Activated T-cell treated with anti-CD3 and anti-CD28 coated beads for 24 hours (primary cell): ENCODE measurements at places on chromosomes 5 and 9.

DNA sequence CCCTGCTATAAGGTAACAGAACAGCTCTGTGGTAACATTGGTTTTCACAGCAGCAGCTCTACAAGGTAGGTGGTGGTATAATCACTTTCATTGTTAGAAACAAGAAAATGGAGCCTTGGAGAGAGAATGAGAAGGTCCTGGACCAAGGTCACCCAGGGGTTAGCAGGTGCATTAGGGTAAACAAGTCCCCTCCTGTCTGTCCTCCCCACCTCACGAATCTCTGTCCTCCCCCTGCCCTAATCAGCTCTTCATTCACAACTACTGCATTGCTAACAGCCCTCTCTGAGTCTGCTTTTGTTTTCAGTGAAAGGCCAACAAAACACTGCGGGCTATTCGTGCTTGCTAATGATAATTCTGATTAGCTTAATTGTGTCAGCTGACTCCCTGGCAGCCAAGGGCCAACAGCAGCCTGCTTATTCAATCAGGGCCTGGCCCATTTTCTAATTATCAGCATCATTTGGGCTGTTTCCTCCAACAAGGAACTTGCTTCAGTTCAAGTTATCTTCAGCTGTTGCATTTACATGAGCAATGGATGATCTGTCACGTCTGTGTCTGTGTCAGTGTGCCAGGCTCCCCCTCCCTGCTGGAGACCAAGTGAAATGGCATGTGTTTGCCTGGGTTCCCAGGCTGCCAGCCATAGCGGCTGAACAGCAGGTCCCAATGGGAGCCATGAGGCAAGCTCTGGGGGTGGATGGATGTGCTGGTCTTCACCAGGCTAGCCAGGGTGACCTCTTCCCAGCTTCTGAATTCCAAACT lies 56.7 kb upstream of the EQTN start:
- DNase-seq: no peak

GRCh38 chr9:36258996-36259533 lies 817 bp upstream of the GNE start:
- DNase-seq: no peak

DNA sequence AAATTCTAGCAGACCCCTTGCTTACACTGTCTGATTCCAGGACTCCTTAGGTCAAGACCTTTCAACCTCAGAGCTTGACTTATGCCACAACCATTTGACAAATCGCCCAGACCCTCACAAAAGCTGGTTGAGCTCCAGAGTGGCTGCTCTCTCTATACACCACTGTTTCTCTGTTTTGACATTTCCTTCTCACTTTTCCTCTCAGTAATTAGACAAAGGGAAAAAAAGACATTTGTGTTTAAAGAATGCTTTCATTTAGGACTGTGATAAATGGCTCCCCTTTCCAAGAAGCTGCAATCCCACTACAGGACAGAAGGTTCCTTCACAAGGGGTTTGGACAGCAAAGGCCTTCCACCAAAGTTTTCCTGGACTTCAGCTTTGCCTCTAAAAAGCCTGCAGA lies 601.3 kb downstream of the NR2F1-AS1 start:
- DNase-seq: no peak

GRCh38 chr5:135100431-135100830 lies 66.4 kb upstream of the PITX1 start:
- DNase-seq: no peak

DNA sequence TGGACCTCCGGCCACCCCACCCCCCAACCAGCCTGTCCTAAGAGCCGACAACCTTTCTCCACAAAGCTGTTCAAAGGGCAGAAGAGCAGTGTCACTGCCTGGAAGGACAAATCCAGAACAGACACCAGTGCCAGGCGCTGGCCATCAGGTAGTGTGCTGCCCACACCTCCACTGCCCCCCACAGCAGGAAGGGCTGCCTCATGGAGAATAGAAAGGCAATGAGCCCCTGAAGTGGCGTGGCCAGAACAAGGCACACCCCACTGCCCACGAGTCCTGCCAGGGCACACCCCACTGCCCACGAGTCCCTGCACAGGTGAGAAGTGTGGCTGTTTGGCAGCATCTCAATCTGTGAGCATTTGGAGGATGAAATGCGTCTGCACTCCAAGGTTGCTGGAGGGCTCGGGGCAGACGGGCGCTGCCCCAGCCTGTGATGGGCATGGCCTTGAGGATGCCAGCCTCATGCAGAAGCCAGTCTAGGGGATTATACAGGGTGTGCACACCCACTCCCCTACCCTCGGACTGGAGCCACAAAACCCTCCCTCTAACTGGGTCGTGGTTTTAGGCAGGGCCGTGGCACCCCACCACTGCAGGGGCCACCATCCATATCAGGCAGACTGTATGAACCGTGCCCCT lies 2.3 kb upstream of the SLC9A3 start:
- no peak for DNase-seq

DNA sequence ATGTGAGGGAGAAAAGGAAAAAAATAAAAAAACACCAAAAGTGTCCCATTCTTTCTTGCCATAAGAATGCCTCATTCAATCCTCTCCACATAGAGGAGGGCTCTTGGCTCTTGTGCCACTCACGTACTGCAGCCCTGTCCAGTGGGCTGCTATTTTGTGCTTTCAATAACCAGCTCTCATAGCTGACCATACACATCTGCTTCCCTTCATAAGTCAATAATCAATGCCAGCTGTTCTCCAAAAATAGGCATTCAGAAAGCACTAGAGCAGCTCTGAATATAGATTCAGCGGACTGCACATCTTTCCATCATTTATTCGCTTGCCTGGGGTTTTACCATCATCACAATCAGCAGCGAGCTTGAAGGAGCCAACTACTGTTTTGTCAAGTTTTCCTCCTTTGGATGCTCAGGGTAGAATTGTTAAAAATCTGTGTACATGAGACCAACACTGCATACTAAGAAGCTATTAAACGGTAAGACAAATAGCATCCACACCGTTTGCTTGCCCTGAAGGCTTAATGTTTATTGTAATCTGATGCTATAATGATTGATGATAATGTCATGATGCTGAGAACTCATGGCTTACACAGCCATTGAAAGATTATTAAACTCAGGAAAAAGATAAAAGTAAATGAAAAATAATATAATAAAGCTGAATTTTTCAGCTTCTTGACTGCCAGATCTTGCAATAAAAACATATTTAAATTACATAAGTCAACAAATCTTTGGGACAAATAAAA lies 80.0 kb downstream of the OXCT1 start:
- no peak for DNase-seq

DNA sequence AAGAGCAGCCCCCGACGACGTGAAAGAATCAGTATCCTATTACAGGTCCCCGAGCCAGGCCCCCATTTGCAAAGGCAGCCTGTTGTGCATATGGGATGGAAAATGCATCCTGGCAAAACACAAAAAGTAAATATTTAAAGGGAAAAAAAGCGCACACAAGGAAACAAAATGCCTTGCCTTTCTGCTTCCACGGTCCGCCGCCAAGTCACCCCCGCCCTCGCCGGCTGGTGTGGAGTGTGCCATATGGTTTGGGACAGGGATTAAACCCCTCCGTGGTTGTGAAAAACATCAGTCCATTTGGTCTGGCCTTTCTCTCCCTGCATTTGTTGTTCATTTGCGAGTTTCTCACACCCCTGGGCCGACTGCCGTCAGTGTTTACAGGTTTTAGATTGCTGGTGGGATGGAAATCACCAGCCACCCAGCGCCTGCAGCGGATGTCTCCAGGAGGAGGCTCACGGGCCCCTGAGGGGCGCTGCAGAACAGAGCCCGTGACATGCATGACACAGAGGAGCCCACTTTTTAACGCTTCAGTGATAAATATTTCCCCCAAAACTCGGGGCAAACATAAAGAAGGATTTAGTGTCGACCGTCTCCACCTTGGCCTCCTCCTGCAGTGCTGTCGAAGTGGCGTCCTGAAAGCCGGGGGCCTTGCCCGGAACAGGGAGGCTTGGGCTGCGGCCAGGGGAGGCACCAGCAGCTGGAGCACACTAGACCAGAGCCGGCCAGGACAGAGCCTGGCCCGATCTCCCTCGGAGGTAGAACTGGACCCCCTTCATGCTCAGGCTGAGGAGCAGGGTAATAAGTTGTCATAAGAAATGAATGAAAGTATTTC lies 161.5 kb downstream of the HSD17B3 start:
- no peak for DNase-seq

DNA sequence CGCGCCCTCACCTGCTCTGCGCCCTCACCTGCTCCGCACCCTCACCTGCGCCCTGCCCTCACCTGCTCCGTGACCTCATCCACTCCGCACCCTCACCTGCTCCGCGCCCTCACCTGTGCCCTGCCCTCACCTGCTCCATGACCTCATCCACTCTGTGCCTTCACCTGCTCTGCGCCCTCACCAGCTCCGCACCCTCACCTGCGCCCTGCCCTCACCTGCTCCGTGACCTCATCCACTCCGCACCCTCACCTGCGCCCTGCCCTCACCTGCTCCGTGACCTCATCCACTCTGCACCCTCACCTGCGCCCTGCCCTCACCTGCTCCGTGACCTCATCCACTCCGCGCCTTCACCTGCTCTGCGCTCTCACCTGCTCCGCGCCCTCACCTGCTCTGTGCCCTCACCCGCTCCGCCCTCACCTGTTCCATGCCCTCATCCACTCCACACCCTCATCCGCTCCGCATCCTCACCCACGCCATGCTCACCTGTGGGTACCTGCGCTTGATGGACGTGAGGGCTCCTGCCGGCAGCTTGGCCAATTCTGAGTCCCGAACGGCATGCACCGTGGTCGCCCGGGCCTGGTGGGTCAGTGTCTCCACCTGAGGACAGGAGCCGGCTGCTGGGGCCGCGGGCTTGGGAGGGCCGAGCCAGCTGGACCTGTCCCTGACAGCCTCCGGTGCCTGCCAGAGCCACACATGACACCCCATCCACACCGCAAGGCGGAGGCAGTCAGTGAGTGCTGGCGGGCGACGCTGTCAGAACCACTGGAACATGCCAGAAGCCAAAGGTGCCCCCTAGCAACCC lies 35.6 kb upstream of the NSMF start:
- DNase-seq: no peak

DNA sequence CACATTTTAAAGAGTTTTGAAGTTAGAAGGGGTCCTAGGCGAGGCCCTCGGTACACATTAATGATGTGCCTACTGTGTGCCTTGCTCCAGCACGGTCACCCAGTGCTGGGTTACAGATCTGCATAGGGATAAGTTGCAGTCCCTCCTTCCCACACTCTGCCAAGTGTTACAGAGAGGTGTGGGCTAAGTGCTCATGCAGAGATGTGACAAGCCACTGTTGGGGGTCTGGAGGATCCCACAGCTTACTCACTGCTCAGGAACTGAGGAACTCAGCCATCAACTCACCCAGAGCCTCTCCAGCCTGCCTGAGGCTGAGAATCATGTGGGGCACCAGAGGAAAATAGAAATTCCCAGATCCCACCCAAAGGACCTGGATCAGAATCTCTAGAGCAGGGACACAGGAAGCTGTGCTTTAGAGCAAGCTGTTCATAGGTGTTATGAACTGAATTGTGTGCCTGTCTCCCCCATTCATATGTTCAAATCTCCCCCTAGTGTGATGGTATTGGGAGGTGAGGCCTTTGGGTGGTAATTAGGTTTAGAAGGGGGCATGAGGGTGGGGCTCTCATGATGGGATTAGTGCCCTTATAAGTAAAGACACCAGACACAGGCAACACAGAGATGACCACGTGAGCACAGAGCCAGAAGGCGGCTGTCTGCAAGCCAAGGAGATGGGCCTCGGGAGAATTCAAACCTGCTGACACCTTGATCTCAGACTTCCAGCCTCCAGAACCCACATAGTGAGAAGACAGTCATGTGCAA lies 164.1 kb downstream of the HSD17B3 start:
- no peak for DNase-seq

- DNase-seq: no peak
These were observed 20.0 kb downstream of the ERAP2 start for GRCh38 chr5:96896276-96896675.

- DNase-seq: no peak
These were observed 14.5 kb upstream of the LPCAT1 start for GRCh38 chr5:1538276-1538675.

- DNase-seq: no peak
These were observed 69.9 kb upstream of the NIPAL4 start for GRCh38 chr5:157390133-157390532.

GRCh38 chr5:154300207-154300883 lies 109.8 kb downstream of the GALNT10 start:
- no peak for DNase-seq

GRCh38 chr5:116970318-116970717 lies 395.7 kb upstream of the SEMA6A start:
- no peak for DNase-seq

GRCh38 chr5:170508036-170508435 lies 4.2 kb downstream of the KCNIP1 start:
- no peak for DNase-seq

GRCh38 chr5:78540335-78541085 lies 108.1 kb downstream of the LHFPL2 start:
- DNase-seq: no peak

DNA sequence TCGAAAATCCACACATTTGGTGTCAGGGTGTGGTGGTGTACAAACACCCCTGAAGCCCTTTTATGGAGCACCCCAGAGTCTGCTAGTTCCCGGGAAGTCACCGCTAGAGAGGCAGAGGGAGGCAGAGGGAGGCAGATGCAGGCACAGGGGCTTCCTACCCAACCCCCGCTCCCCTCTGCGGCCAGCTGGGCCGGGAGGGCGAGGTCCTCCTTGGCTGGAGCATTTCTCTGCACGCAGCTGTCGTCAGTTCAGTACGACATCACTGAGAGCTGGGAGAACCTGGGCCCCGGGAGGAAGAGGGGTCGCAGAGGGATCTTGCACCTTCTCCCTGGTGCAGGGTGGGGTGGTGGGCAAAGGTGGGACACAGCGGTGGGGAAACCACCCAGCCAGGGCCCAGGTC lies 15.8 kb upstream of the UBAC1 start:
- DNase-seq: no peak

DNA sequence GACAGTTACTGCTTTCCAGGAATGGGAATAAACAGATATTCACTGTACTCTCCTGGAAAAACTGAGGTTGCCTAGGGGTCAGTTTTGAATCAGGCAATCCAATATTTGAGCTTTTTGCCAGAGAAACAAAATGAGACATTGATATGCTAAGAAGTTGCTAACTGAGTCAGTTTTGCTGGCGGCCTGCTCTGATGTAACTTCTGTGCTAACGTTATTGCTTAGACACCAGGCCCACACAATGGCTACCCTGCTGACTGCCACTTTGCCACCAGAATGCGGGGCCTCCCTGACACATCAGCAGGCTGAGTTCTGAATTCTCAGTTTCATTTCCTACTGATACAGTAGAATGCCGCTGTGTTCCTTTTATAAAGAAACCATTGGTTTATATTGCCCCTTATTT lies 18.2 kb upstream of the ZNF618 start:
- DNase-seq: no peak

DNA sequence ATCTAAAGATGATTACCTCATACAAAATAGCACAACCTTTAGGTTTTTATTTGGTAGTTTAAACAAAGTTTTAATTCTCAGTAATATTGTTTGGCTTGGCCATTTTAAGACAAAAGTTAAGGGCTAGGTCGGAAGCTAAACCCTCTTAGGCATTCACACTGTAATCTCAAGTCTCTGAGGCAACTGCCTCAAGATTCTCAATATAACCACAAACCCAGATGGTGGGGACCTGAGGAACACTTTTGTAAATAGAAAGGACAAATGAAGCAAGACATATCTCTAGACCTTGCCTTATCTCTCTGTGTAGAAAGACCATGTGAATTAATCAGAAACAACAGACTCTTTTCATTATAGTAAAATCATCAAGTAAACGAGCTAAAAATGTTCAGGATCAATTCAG lies 500.2 kb upstream of the CDH6 start:
- DNase-seq: no peak
